Liver (tissue), 10 donors: ENCODE measurements at places on chromosomes 11 and 22. TPM values are rescaled to one million over a fixed set of nuclear protein-coding genes. Genes with fewer than 3 reads are reported as not detected.
A peak's percentile ranks its signal among the peaks of the same experiment; 100 is the strongest.

- peak within 1 kb of the TSS; percentile 35 for H3K27ac ChIP-seq
- DNase-seq, result peak; percentile 73
These were observed at the start of gene SLC29A2 for GRCh38 chr11:66371627-66372415. SLC29A2 (minus strand) TSS chr11:66371760; CDS start chr11:66371591, 169 bp downstream.

DNA sequence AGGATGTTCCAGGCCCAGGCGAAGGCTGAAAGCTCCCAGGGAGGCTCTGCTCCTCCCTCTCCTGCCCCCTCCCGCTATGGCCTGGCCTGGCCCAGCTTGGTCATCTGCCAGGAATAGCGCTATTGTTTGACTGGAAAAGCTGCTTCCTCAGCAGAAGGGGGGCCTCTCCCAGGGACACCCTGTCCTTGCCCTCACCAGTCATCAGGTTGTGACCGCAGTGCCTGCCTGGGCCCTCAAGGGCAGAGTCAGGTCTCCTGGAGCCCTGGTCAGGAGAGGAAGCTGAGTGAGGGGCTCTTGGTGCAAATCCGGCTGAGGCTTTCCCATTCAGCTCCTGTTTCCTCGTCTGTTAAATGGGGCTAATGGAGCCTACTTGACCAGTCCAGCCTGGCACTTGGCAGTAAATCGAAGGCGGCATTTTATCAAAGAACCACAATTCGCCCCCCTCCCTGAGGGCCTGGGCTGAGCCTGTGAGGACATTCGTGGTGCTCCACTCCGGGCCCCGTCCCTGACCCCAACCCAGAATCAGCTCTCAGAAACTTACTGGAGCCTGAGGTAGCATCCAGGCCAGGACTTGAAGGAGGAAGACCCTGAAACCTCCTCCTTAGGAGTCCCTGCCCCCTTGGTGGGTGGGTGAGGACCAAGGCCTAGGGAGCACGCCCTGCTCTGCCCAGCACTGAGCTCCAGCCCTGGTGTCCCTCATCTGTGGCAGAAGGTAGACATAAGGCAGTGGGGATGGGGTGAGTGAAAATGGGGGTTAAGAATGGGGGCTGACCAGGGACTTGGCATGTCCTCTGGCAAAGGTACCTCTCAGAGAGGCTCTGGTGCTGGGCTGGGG is 2.0 kb upstream of the CASTOR1 start:
- DNase-seq, result peak; percentile 56
- H3K27me3 ChIP-seq, result no peaks in the 10 kb centered on the region
- H3K4me1 ChIP-seq, result peaks cover 44% of the 10 kb centered on the region
- H3K27ac ChIP-seq, result peak overlapping the region; percentile 51

GRCh38 chr11:41799754-41800153 is 340.3 kb upstream of the LRRC4C start:
- H3K4me1 ChIP-seq, result no peaks in the 10 kb centered on the region
- no peak overlapping the region for H3K27ac ChIP-seq
- H3K36me3 ChIP-seq, result no peaks in the 10 kb centered on the region
- H3K27me3 ChIP-seq, result no peaks in the 10 kb centered on the region
- no peak for DNase-seq

DNA sequence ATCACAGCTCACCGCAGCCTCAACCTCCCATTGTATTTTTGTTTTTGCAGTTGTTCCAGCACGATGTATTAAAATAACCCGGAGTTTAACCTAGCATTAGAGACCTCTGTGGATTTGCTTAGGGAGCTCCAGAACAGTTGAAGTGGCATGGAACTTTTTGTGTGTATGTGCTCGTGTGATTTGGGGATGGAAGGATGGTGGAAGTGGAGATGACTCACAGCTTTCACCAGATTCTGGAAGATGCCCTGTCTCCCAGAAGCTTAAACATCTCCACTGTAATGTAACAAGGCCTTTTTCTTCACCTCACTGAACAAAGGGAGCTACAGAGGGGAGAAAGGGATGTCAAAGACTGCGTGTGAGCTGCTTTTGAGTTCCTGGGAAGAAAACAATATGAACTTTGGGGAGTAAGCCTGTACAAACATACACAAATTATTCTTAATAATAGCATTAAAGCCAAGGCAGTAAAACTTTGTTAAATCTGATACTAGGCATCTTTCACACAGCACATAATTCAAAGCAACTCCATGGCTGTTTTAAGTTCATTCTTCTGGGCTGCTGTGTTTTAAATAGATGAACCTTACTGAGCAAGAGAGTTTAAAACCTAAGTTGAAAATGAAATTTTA is 226.4 kb downstream of the ADAMTS15 start:
- H3K4me1 ChIP-seq, result no peaks in the 10 kb centered on the region
- no peak for DNase-seq
- no peak overlapping the region for H3K4me3 ChIP-seq
- H3K36me3 ChIP-seq, result no peaks in the 10 kb centered on the region
- H3K27me3 ChIP-seq, result no peaks in the 10 kb centered on the region
- no peak overlapping the region for H3K27ac ChIP-seq

- no peaks in the 10 kb centered on the region for H3K27me3 ChIP-seq
- no peak overlapping the region for H3K27ac ChIP-seq
- no peaks in the 10 kb centered on the region for H3K4me1 ChIP-seq
- no peaks in the 10 kb centered on the region for H3K36me3 ChIP-seq
These were observed 43.4 kb upstream of the SC5D start for GRCh38 chr11:121249039-121249663.

GRCh38 chr11:32087597-32087996 is 3.3 kb upstream of the RCN1 start:
- H3K4me3 ChIP-seq, result no peak overlapping the region
- no peaks in the 10 kb centered on the region for H3K27me3 ChIP-seq
- no peaks in the 10 kb centered on the region for H3K36me3 ChIP-seq
- no peak overlapping the region for H3K27ac ChIP-seq
- peaks cover 13% of the 10 kb centered on the region for H3K4me1 ChIP-seq

DNA sequence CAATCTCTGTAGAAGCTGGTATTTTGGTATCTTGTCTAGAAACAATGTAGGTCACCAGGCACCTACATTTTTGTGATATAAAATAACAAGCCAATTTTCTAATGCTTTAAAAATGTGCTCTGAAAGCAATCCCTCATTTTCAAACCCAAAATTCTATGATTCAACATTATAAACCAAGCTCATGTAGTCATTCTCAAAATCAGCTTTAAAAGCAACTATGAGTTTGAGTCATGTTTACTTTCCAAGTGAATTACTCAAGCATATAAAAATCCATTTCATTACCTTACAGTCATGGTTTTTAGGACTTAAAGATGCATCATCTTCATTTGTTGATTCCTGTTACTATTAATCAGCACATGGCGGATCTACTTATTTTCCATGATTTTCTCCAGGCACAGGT is 216.4 kb downstream of the GRM5 start:
- H3K4me1 ChIP-seq, result no peaks in the 10 kb centered on the region
- no peaks in the 10 kb centered on the region for H3K27me3 ChIP-seq
- DNase-seq, result no peak

- no peak for DNase-seq
- H3K36me3 ChIP-seq, result no peaks in the 10 kb centered on the region
- no peaks in the 10 kb centered on the region for H3K27me3 ChIP-seq
- no peak overlapping the region for H3K27ac ChIP-seq
- H3K4me3 ChIP-seq, result no peak overlapping the region
These were observed 22.1 kb downstream of the NECTIN1 start for GRCh38 chr11:119706887-119707286.

DNA sequence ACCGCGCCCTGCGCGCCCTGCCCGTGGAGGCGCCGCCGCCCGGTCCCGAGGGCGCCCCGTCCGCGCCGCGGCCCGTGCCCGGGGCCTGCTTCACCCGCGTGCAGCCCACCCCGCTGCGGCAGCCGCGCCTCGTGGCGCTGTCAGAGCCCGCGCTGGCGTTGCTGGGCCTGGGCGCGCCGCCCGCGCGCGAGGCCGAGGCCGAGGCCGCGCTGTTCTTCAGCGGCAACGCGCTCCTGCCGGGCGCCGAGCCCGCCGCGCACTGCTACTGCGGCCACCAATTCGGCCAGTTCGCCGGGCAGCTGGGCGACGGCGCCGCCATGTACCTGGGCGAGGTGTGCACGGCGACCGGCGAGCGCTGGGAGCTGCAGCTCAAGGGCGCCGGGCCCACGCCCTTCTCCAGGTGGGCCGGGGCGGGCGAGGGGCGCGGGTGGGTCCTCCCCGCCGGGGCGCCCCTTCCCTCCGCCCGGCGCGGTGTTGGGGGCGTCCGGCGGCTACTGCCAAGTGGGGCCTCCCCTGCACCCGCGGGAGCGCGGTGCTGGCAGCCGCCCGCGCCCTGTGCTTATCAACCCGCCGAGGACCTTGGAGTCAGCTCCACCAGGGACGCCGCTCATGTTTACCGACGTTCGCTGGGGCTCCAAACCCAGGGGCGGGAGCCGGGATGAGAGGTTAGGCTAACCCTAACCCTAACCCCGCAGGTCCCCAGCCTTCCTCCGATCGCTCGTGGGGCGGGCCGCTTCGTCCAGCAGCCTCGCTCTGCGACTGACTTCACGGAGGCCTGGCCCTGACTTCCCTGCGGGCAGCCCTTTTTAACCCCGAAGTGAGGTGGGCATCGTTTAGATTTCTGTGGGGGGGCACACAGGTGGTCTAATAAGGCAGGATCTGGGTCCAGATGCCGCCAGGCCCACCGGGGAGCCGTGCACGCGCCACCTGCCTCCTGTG is 649 bp downstream of the SELENOO start:
- DNase-seq, result peak; percentile 61
- peaks cover 3% of the 10 kb centered on the region for H3K36me3 ChIP-seq
- peak overlapping the region; percentile 87 for H3K4me3 ChIP-seq
- H3K4me1 ChIP-seq, result peaks cover 48% of the 10 kb centered on the region
- H3K27ac ChIP-seq, result peak overlapping the region; percentile 62
- H3K27me3 ChIP-seq, result no peaks in the 10 kb centered on the region

DNA sequence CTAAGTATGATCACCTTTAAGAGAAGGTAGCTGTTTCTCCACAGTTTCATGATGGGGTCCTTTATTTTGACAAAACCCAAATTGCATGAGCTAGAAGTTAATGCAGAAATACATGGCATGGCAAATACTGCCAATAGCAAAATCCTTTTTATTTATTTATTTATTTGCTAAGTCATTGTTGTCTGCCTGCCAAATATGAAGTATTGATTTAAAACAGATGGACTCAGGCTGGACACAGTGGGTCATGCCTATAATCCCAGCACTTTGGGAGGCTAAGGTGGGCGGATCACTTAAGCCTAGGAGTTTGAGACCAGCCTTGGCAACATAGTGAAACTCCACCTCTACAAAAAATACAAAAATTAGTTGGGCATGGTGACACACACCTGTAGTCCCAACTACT is 52.4 kb downstream of the LARGE2 start:
- DNase-seq, result no peak
- no peaks in the 10 kb centered on the region for H3K27me3 ChIP-seq
- no peak overlapping the region for H3K4me3 ChIP-seq

GRCh38 chr22:26570115-26570514 is 19.8 kb downstream of the TPST2 start:
- DNase-seq, result no peak
- H3K4me1 ChIP-seq, result peaks cover 50% of the 10 kb centered on the region
- no peak overlapping the region for H3K27ac ChIP-seq
- H3K4me3 ChIP-seq, result no peak overlapping the region
- no peaks in the 10 kb centered on the region for H3K27me3 ChIP-seq
- H3K36me3 ChIP-seq, result no peaks in the 10 kb centered on the region

GRCh38 chr11:67265633-67266448 is 432 bp upstream of the GRK2 start:
- H3K27ac ChIP-seq, result peak overlapping the region; percentile 54
- peak; percentile 88 for DNase-seq
- H3K27me3 ChIP-seq, result no peaks in the 10 kb centered on the region
- no peaks in the 10 kb centered on the region for H3K36me3 ChIP-seq

GRCh38 chr22:44331881-44332714 is 19.3 kb upstream of the SHISAL1 start:
- peaks cover 3% of the 10 kb centered on the region for H3K4me1 ChIP-seq
- no peak for DNase-seq
- no peak overlapping the region for H3K4me3 ChIP-seq
- H3K27ac ChIP-seq, result no peak overlapping the region

- H3K4me3 ChIP-seq, result no peak overlapping the region
- H3K27me3 ChIP-seq, result no peaks in the 10 kb centered on the region
- DNase-seq, result no peak
These were observed 5.4 kb downstream of the FDX1 start for GRCh38 chr11:110434952-110435779.

- H3K27ac ChIP-seq, result no peak overlapping the region
- no peaks in the 10 kb centered on the region for H3K4me1 ChIP-seq
- H3K27me3 ChIP-seq, result no peaks in the 10 kb centered on the region
- H3K36me3 ChIP-seq, result no peaks in the 10 kb centered on the region
- no peak overlapping the region for H3K4me3 ChIP-seq
These were observed 229.9 kb downstream of the MN1 start for GRCh38 chr22:27571463-27572277.

DNA sequence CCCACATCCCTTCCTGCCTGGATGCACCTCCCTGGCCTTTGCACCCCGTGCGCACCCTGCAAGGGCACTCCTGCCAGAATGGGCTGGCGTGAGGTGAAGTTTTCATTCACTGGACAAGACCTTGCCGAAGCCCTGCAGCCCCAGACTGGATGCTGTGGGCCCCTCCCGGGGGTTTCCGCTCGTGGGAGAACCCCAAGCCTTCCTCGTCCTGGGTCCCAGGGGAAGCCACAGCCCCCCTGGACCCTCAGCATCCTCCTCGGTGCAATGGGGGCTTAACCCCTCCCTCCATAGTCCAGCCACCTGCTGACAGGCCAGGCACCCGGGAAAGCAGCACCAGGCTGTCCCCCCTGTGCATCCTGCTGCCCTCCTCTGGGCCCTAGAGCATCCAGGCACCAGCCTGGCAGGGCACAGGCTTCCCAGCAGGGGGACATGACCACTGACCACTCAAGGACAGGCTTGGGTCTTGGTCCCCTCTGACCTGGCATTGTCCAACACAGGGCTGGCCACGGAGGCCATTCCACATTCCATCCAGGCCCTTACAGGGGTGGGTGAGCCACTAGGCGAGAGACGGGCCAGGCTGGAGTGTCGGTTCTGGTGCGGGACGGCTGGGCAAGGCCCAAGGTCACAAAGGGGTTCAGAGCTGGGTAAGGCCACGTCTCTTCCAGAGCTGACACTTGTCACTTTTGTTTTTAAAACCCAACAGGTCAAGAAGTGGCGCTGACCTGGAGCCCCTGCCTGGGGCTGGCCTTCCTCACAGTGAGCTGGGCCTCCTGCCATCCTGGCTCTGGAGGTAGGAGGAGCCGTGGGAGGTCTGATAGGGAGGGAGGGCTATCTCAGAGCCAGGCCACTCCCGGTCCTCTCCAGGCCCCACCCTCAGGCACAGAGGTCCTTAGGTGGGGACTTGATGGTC is 41.5 kb upstream of the PPARA start:
- peak; percentile 49 for DNase-seq
- H3K27me3 ChIP-seq, result no peaks in the 10 kb centered on the region
- H3K36me3 ChIP-seq, result peaks cover 3% of the 10 kb centered on the region
- peaks cover 47% of the 10 kb centered on the region for H3K4me1 ChIP-seq
- no peak overlapping the region for H3K4me3 ChIP-seq
- no peak overlapping the region for H3K27ac ChIP-seq

TRIM49 gene
- not detected for total RNA-seq

OR10A2 gene
- not detected for total RNA-seq

CCDC88B gene
- 4.4 TPM for total RNA-seq

TEAD1 gene
- total RNA-seq, result 9.1 TPM

OR4D5 gene
- 0.19 TPM for total RNA-seq

TSGA10IP gene
- total RNA-seq, result not detected

UBQLN3 gene
- 0.33 TPM for total RNA-seq
